ENCODE measurements at places on chromosomes 6 and 20.

DNA sequence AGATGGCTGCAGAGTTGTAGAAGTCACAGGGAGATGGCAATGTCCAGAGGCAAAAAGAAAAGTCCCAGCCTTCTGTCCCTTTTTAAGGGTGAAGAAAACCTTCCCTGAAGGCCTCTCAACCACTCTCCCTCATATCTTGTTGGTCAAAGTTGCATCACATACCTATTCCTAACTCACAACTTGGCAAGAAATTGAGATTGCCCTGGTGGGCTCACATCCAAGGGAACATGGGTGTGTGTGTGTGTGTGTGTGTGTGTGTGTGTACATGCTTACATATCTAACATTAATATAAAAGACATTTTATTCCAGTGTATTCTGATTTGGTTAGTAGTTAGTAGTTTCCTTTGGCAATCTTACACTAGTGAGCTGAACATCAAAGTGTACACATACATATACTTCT lies 144.3 kb upstream of the SALL4 start:
- DNase-seq = no peak

DNA sequence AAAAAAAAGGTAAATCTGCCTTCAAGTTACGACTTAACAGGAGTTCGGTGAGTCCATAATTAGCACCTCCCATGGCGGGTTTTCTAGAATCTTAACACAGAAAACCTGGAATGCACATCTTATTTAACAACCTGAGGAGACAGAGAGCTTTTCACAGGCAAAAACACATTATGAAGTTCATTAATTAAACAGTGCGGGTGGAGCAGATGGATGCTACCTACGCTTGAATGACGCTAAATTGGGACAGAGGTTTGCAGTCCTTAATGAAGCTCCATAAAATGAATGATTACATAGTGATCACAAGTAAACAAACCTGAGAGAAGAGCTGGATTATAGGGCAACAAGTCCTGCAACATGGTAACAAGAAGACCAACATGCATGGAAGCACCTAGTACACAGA lies 81.0 kb downstream of the INSM1 start:
- no peak for DNase-seq

DNA sequence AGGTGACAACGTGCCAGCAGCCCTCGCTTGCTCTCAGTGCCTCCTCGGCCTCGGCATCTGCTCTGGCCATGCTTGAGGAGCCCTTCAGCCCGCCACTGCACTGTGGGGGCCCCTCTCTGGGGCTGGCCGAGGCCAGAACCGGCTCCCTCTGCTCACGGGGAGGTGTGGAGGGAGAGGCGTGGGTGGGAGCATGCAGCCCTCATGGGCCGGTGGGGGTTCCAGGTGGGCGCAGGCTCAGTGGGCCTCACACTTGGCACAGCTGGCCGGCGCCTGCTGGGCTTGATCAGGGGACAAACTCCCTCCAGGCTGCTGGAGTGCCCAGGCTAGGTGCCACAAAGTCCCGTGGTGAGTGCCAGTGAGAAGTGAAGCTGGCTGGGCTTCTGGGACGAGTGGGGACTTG lies 566.6 kb upstream of the ID4 start:
- no peak for DNase-seq

DNA sequence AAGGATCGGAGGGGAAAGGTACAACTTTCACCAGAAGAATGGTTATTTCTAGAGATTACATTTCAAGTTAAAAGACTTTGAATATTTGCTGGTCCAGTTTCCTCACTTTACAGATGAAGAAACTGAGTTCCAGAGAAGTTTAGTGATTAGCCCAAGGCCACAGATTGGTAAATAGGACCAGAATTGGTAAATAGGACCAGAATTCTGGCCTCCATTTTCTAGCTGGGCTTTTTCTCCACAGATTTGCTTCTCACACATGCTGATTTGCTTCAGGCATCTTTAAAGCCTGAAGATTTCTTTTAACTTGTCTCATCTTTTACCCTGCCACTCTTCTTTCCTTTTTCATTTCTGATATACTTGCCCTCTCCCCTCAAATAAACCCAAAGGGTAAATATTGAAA lies 5.2 kb upstream of the LIN28B start:
- DNase-seq = no peak

- no peak for DNase-seq
Observed at GRCh38 chr20:15767586-15767985, 805.7 kb downstream of the KIF16B start.

DNA sequence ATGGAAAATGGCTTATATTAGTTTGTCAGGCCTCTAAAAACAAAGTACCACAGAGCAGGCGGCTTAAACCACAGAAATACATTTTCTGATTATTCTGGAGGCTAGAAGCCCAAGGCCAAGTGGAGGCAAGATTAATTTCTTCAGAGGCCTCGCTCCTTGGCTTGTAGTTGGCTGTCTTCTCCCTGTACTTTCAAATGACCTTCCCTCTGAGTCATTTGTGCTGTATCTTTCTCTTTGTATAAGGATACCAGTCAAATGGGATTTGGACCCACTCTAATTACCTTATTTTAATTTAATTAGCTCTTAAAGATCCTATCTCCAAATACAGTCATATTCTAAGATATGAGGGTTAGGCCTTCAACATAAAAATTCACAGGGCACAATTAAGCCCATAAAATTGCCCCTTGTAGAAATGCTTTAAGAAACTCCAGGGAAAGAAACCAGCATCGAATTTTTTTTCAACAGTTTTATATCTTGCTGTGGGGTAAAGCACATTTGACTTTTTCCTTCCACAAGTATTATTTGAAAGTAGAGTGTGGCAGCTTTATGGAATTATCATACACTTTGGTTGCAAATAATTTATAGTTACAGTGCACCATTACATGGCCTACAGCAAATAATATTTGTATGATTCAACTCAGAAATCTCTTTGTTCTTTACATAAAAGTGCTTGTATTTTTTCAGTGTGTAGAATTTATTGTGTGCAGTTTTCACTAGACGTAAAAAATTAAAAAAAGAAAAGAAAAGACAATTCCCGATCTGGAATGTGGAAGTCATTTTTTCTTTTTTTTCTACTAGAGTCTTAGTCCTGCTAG lies 706.1 kb downstream of the KIF16B start:
- DNase-seq = no peak

DNA sequence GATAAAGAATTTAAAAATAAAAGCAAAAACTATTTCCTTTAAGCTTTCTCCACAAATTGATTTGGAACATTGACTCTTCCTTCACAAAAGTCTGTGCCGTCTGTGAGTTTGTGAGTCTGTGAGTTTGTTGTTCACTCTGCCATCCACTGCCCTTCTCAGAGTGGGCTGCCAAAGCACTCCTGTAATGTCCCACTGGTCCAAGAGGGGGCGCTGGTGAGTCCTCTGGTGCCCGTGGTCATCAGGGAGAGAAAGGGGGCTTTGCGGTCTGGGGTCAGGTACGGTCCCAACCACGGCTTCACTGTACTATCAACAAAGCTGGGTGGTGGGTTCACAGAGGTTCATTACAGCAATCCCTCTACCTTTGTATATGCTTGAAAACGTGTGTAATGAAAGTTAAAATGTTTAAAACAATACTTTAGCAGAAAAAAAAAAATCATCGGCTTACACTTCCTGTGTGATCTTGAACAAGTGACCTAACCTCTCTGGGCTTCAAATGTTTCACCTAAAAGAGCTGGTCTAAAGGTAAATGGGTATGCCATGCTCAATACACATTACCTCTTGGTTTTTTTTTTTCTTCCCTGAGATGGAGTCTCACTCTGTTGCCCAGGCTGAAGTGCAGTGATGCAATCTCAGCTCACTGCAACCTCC lies 5.6 kb upstream of the ANKRD60 start:
- DNase-seq = peak; percentile 19

- no peak for DNase-seq
Observed at GRCh38 chr6:57097596-57097995, 7.6 kb downstream of the ZNF451 start.

DNA sequence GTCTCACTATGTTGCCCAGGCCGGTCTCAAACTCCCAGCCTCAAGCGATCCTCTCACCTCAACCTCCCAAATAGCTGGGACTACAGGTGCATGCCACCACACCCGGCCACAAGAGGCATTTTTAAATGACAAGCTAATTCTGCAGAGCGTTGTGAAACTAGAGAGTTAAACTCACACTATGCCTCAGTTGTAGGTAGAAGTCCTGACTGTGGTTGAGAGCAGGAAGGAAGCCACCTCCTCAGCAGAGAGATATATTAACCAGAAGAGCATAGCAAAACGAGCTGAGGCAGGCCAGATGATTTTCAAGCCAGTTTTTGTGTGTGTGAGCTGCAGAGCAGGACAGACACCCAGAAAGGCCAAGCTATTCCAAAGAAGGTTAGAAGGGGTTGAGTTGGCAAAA lies 150.3 kb downstream of the MBOAT1 start:
- no peak for DNase-seq

DNA sequence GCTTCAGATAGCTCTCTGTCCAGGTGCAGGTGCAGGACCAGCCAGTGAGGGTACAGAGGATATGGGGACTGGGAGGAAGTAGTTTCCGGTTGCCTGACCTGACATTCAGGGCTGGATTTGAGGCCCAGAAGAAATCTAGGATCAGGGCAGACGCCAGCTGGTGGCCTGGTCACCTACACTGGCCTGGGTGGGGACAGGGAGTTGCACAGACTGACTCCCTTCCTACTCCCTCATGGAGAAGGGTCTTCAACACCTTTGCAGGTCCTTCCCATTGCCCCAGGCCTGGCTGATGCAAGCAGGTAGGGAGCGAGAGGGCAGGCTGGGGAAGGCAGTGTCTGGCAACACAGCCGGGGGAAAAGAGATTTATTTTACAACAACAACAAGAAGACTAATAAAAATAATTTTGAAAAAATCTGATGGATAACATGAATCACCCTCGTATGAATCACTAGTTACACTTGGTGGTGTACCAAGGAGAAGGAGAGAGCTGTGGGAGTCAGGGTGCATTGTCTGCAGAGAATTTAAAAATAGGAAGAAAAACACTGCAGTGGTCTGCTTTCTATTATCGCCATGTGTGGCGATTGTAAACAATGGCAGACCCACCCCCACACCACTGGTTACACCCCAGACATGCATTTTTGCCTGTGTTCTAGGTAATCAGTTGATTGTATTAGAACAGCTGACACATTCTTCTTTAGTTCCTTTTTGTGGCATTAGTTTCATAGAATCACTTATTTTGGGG lies 62.3 kb upstream of the SNX9 start:
- no peak for DNase-seq

DNA sequence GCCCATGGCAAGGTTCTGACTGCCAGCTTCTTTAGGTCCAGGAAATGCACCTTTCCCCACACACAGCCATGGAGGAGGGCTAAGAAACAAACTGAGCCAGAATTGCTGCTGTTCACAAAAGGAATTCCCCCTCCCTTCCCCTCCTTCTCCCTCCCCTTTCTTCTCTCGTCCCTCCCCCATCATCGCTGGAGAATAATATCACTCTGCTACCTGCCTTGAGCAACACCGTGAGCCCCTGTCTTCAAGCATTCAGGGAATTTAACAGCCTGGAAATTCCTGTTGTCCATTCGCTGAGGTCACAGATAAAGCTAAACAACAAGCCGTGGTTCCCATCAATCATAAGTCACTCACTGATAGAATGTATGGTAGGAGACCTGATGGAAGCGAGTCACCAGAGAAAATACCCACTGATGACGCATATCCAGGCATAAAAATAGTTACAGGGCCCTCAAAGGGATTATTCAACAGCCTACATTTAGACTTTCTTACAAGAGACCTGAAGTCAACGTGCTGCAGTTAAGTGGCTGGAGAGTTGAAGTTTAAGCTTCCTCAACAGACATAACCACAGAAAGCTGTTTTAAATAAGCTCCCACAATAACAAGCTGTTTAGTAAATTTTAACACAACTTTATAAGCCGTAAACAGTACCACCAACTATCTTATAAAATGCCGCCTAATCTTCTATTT lies 59.7 kb downstream of the HIVEP2 start:
- peak; percentile 47 for DNase-seq

- no peak for DNase-seq
Observed at GRCh38 chr6:95087394-95088097, 489.8 kb upstream of the MANEA start.

- DNase-seq = no peak
Observed at GRCh38 chr6:79946272-79947190, 822 bp downstream of the ELOVL4 start.

GRCh38 chr6:108763931-108764579 lies 84.2 kb upstream of the ARMC2 start:
- no peak for DNase-seq

GRCh38 chr6:107806691-107807090 lies 17.4 kb downstream of the SCML4 start:
- DNase-seq = no peak

GRCh38 chr6:84467296-84467695 lies 239.9 kb upstream of the CEP162 start:
- no peak for DNase-seq

- no peak for DNase-seq
Observed at GRCh38 chr6:133814797-133815196, 74.1 kb upstream of the TCF21 start.

DNA sequence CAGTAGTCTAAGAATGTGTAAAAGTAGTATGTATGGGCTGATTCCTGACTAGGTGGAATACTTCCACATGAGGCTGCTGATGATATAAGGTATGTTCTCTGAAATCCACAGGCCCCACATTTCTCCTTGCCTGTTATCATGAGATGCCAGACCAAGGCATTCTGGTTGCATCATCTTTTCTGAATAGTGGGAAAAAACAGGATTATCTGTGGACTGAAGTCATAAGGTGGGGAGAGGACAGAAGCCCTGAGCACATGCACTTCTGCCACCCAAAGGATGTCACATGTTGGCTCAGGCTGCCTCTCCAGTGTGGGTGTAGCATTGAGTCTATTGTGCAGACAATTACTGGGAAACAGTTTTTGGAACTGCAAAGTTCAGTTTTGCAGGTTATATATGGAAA lies 184.5 kb upstream of the RAB32 start:
- DNase-seq = no peak

- DNase-seq = no peak
Observed at GRCh38 chr6:90716376-90716775, 129.5 kb upstream of the MAP3K7 start.

DNA sequence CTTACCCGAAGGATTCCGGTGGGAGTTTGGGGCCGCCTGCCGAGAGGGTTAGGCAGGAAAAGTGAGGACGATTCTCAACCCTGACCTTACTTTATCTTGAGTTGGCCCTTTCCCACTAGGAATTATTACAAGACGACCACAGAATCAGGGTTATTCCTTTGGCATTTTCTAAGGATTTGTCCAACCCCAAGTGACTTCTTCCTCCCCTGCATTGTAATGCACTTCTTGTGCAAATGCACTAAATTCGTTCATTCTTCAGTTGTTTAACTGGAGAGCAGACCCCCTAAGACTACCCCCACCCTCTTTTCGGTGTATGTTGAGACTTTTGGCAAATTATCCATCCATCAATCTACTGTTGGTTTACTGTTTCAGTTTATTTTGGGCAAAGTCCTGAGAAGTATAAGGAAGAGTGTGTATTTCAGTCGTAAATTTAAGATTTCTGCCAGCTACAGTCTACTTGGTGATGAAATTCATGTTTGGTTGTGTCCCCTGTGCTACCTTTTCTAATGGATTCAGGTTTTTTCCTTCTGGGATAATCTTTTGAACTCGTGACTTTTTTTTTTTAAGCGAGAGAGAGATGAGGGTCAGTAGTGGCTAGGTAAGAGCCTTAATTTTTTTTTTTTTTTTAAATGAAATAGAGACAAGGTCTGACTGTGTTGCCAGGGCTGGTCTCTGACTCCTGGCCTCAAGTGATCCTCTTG lies 611 bp upstream of the TMEM217 start:
- DNase-seq = no peak

Measured in T-helper 1 cell (primary cell).